HT1080 (cell line): ENCODE measurements at places on chromosomes 3 and 15.

GRCh38 chr3:64484289-64484992 is 203.4 kb downstream of the ADAMTS9 start:
- DNase-seq, result peak; percentile 74

- DNase-seq, result peak; percentile 90
These were observed 6.9 kb downstream of the PLXND1 start for GRCh38 chr3:129599607-129600006.

GRCh38 chr3:42210726-42211125 is 55.3 kb downstream of the CCK start:
- no peak for DNase-seq

GRCh38 chr15:79977431-79978054 is 6.5 kb upstream of the BCL2A1 start:
- DNase-seq, result no peak

DNA sequence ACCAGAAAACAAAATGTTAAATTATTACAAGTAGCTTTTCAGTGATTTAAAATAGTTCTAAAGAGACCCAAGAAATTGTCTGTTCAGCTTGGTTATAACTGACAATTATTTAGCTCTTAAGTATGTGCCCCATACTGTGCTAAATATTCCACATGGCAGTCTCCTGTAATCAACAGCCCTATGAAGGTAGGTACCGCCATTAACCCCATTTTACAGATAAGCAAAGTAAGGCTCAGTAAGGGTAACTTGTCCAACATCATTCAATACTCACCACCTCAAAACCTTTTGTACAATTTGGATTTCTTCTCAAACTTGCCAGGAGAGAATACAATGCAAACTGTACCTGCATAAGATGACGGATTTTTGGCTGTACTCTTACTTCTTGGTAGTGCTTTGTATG is 33.9 kb downstream of the ADPGK start:
- no peak for DNase-seq

GRCh38 chr3:64445109-64445943 is 220.1 kb upstream of the PRICKLE2 start:
- DNase-seq, result peak; percentile 18

DNA sequence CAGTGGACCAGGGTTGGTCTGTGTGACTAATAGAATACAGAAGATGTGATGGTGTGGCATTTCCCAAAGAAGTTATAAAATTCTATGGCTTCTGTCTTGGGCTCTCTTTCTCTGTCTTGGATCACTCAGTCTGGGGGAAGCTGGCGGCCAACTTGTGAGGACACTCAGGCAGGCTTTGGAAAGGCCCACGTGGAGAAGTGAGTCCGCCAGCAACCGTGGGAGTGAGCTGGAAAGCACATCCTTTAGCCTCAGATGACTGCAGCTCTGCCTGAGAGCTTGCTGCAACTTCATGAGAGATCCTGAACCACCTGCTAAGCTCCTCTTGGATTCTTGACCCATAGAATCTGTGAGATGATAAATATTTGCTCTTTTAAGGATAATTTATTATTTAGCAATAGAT is 72.0 kb upstream of the RASGRP1 start:
- no peak for DNase-seq

- DNase-seq, result no peak
These were observed 110.8 kb upstream of the RAD18 start for GRCh38 chr3:9074079-9074478.

DNA sequence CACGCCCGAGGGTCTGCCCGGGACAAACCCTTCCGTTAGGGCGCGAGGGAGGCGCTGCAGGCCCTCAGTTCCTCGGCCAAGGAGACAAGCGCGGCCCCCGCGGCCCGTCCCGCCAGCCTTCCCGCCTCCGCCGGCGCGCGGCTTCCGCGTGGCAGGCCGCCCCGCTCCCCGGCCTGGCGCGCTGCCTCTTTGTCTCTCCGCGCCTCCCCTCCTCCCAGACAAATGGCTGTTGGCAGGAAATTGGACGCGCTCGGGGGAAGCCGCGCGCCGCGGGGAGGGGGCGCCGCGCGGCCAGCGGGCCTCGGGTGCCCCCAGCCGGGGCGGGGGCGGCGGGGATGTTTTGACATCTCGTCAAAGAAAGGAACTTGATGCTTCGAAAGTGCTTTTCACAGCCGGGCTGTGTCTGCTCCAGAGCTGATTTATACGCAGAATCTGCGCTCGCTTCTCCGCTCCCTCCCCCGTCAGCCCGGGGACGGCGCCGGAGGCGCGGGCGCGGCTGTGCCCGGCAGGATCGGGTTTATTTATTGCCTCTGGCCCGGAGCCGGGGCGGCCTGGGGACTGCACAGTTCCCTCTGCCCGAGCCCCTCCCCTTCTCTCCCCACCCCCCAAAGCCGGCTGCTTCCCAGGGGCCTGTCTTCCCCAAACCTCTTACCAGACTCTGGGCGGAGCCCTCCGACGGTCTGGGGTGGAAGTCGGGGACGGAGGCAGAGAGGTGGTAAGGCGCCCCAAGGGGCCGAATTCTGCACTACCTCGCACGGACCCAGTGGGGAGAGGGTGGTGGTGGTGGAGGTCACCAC is 20.7 kb downstream of the SHF start:
- peak; percentile 72 for DNase-seq

DNA sequence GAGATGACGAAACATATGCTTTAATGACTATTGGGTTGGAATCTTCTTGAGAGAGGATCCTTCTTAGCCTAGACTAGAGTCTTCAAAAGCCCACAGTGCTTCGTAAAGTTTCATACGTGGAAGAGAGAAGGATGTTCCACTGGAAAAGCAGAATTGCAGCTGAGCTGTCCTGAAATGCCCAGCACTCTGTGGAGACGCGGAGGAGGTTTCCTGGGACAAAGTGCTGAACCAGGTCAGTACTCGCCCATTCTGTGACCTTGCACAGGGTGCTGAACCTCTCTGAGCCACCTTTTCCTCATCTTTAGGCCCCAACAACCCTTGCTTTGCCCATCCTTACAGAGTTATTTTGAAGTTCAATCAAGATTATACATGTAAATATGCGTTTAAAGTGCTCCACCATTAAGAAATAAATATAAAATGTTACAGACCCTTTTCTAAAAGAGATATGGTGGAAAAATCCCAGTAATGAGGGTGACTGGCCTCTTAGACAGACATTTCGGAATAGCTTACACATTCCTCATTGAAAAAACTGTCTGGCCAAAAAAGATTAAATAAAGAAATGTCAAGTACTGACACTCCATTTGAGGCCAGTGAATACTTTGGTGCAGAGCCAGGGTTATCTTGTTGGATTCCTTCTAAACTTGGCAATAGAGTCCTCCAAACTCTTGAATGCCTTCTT is 4.2 kb upstream of the MAGEF1 start:
- DNase-seq, result no peak

GRCh38 chr3:133548090-133548489 is 25.4 kb upstream of the CDV3 start:
- DNase-seq, result no peak

DNA sequence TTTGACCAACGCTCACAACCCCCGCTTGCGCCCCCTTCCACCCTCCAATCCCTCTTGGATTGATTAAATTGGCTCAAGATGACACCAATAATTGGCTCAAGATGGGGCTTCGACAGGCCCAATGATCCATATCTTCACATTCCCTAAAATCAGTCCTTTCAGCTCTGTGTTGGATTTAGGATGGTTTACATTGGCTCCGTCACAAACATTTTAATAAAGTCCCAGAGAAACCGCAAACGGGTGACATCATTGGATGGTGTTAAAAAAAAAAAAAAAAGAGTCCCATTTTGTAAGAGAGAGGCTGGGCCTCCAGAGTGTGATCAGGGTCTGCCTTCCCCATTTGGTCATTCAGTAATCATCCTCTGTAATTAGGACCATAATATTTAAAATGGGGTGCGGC is 113.4 kb upstream of the MRPS22 start:
- DNase-seq, result no peak

DNA sequence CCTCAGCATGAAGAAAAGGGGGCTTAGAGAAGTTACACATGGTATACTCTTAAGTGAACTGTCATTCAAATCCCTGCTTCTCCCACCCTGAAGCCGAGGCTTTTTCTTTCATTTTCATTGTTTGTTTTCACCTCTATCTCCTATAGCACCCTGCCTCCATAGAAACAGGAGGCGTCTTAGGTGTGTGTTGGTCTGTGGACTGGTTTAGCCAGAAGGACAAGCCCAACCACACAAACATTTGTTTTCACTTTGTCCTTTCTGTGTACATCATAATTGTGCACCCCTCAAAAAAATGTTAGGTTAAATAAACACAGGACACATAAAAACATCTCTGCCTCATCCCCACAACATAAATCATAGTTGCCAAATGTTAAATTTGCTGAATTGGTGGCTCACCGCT is 73.3 kb upstream of the UBE2E2 start:
- peak; percentile 11 for DNase-seq

- DNase-seq, result no peak
These were observed 33.5 kb downstream of the RASGRF1 start for GRCh38 chr15:79057050-79057449.

DNA sequence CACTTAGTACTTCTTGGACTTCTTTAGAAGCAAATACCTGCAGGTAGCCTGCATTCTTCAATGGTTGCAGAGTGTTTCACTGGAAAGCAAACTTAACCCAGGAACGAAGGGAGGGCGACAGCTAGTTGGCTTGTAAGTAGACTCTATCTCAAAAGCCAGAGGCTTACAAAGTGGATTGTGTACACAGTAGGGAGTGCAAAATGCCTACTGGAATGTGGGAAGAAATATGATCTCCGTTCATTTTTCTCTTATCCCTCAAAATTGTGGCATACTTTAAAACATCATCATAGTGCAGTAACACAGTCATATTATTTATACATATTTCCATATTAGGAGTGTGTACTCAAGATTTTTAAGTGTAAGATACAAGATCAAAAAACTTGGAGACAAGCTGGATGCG is 155.7 kb downstream of the LIPC start:
- no peak for DNase-seq

- peak; percentile 91 for DNase-seq
These were observed 812.9 kb upstream of the CFAP20DC start for GRCh38 chr3:59862686-59863085.

DNA sequence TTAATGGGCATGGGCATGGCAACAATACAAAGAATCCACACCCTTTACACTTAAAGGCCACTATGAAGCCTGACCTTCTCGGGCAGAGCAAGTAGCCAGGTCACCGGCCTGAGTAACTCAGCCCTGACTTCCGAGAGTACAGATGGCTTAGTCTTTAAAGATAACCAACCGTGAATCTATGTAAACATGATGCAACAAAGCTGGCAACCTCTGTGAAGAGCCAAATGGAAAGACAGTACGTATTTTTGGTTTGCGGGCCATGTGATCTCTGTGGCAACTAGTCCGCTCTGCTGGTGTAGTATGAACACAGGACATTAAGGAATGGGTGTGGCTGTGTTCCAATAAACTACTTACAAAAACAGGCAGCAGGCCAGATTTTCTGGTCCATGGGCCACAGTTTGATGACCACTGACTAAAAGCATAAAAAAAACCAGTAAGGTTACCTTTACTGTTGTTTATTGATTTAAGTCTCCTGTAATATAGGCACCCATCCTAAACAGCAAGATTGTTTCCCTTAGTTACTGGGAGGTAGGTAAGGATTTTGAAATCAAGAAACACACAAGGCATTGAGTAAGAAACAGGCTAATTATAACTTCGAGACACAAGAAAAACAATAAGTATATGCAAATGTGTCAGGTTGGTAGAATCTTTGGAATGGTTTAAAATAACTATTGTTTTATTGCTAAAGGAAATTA is 14.5 kb downstream of the RIOX2 start:
- no peak for DNase-seq

GRCh38 chr3:113626503-113627371 is 69.7 kb downstream of the USF3 start:
- DNase-seq, result peak; percentile 76

DNA sequence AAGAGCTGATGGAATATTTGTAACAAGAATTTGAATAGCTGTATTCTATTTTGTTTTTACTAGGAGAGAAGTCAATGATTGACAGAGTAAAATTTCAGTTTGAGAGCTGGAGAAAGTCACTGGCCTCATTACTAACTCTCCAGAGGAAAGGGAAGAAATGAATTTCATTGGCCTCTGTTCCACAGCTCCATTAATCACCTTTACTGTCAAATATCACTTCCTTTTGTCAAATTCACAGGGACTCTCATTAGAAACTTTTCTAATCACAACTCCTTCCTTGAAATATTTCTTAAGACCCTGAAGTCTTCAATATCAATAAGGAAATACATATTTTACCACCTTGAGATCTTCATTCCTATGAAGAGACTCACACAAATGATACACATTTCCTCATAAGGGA is 379.9 kb upstream of the RASGRP1 start:
- no peak for DNase-seq
